NCI-H146 (cell line): ENCODE measurements at places on chromosomes 7 and 10.

DNA sequence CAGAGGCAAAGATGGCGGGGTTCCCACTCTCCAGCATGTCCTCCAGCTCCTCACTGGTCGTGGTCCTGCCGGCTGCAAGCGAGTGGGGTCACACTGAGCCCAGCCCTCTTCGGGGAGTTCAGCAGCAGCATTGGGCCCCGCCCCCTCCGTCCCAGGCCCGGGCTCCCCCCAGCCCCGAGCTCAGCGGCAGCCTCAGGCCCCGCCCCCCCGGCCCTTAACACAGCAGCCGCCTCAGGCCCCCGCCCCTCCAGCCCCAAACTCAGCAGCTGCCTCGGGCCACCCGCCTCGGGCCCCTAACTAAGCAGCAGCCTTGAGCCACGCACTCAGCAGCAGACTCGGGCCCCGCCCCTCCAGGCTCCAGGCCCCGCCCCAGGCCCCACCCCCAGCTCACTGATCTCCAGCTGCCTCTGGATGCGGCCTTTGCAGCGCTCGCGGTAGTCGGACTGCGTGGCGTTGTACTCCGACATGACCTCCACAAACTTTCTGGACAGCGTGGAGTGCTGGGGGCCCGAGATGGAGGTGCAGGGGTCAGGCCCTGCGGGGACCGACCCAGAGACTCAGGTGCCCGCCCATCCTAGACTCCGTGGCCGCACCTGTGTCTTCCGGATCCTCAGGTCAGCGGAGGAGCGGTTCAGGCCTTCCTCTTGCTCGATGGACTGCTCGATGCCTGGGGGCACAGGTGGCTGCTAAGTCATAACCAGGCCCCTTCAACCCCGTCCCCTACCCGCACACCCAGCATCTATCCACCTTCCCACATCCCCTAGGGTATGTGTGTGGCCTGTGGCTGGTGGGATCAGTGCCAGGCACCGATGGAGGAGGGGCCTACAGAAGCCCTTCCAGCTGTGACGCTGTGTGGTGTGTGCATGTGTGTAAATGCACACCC lies 15.5 kb downstream of the STX1A start:
- no peak for DNase-seq

- DNase-seq = no peak
Observed at GRCh38 chr10:61542596-61542995, 89.4 kb upstream of the TMEM26 start.

- DNase-seq = no peak
Observed at GRCh38 chr7:117755136-117755535, 118.1 kb downstream of the CTTNBP2 start.

GRCh38 chr10:104328896-104329710 lies 9.2 kb downstream of the ITPRIP start:
- peak; percentile 75 for DNase-seq

DNA sequence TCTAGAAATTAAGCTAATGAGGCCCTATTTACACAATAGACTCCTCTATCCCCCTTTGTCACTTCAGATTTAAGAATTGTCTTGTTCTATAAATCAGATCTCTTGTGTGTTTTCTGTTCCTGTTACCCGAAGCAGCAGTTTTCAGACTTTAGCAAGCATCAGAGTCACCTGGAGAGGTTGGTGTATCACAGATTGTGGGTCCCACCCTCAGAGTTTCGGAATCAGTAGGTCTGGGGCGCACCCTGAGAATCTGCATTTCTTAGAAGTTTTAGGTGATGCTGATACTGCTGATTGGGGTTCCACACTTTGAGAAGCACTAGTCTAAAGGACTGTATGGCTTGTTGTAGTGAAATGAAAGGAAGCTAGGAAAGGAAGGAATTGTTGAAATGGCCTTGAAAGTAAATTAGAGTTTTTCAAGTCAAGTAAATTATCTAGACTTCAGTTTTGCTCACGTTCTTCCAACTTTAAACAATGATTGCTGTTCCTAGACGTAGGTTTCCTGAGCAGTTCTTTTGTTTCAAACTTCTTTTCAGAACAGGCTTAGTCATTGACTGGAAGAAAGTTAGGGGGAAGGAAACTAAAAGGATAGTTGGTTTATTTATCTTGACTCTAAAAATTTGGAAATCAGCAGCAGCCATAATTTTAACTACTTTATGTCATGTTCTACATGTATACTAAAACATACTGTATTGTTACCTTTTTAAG lies 15.7 kb downstream of the BPGM start:
- no peak for DNase-seq

GRCh38 chr7:129848436-129848835 lies 104.3 kb downstream of the UBE2H start:
- no peak for DNase-seq

- DNase-seq = no peak
Observed at GRCh38 chr7:143850682-143851081, 51.3 kb downstream of the TCAF1 start.

- no peak for DNase-seq
Observed at GRCh38 chr7:28316489-28316888, 95.8 kb upstream of the CREB5 start.

DNA sequence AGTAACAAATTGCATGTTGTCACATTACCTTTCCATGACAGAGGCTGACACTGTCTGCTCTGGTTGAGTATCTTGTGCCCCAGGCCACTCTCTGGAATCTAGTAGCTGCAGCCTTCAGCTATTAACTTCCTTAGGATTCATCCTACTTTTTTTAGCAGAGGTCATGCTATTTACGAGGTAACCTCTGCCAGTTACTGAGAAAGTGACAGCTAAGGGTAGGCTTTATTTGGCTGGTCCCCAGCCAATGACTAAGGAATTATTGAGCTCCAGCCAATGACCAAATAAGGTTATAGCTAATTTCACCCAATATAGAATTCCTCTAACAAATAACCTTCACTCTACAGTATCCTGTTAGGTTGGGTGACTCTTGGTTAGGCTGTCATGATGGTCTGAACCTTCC lies 1361.7 kb downstream of the XPNPEP1 start:
- DNase-seq = no peak

- DNase-seq = no peak
Observed at GRCh38 chr10:2887391-2888070, 179.8 kb upstream of the PFKP start.

DNA sequence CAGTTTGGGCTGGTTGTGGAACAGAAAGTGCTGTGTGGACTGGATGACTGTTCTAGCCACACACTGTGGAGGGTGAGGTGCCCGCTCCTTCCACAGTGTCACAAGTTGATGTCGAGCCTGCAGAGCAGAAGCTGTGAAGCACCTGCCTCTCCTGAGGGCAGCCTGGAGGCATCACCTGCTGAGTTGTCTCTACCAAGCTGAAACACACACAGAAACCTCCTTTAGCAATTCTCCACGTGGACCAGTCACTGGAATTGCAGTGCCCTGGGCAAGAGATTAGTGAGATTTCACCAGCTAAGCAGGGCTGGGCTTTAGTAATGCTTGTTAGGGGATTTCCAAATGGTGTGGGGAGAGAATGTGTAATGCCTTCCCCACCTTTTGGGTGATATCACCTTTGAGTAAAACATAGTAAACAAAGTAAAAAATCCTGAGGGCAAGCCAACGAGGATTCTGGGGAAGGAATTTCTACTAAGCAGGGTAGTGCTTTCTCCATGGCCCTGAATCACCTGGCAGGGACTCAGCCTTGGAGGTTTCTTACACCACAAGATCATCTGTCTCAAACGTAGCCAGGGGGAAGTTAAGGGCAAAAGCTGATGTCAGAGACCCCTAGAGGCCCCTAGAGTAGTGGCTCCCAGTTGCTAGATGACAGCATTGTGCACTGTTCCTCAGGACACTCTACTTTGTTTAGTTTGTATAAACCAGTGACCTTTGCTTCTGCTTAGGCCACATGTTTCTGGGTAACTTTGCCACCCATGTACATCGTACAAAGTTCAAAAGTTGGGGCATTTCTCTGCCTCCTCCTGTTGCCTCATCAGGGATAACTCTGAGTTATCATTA lies 233.1 kb upstream of the IGFBP3 start:
- DNase-seq = no peak

DNA sequence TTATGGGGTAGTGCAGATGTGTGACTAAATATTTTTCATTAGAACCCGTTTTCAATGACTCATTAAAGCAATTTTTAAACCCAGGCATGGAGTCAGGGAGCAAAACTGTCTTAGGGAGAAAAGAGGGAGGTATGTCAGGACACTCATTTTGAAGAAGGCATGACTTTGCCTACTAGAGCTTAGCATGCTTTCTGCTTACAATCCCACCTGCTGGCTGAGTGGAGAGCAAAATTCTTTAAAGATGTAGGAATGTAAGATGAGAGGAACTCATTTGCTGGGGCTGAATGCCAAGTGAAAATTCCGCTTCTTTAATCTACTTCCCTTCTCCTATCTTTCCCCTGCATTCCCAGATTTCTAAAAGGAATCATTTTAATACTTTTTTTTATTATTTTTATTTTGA lies 232.6 kb downstream of the GALNT17 start:
- no peak for DNase-seq

DNA sequence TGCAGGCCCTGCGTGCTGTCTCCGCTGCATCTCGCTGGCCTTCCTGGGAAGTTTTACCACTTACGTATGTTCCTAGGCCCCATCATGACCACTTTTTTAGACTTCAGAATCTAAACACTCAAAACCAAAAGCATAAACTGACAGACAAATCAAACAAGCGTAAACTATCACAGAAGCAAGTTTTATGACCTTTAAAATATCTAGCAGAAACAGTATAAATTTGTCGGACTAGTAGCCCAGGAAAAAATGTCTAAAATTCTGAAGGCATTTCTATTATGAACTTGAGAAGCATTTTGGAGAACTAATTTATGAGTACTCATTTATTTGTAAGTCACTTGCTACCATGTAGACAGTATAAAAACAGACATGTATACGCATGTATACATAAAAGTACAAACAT lies 10.6 kb downstream of the LRRC27 start:
- no peak for DNase-seq
